ENCODE measurements at places on chromosomes 5 and 9. TPM values are rescaled to one million over a fixed set of nuclear protein-coding genes. Genes with fewer than 3 reads are reported as not detected.

Gene SLC22A4
- polyA plus RNA-seq: 3.3 TPM

Gene JADE2
- 15.2 TPM for polyA plus RNA-seq

Gene CNTNAP3
- polyA plus RNA-seq: 0.99 TPM

Gene APBA1
- 1.5 TPM for polyA plus RNA-seq

Gene SH3GL2
- polyA plus RNA-seq: 2.8 TPM

Gene SSNA1
- polyA plus RNA-seq: 128 TPM

Gene SMIM32
- 2.7 TPM for polyA plus RNA-seq

Gene BAAT
- 19.8 TPM for polyA plus RNA-seq
